ENCODE measurements at places on chromosomes 12 and 14. TPM values are rescaled to one million over a fixed set of nuclear protein-coding genes. Genes with fewer than 3 reads are reported as not detected.

ARL1 gene
- total RNA-seq, result 176 TPM

- no peak for DNase-seq
Measured at GRCh38 chr12:42402821-42403411, 76.9 kb downstream of the PPHLN1 start.

DNA sequence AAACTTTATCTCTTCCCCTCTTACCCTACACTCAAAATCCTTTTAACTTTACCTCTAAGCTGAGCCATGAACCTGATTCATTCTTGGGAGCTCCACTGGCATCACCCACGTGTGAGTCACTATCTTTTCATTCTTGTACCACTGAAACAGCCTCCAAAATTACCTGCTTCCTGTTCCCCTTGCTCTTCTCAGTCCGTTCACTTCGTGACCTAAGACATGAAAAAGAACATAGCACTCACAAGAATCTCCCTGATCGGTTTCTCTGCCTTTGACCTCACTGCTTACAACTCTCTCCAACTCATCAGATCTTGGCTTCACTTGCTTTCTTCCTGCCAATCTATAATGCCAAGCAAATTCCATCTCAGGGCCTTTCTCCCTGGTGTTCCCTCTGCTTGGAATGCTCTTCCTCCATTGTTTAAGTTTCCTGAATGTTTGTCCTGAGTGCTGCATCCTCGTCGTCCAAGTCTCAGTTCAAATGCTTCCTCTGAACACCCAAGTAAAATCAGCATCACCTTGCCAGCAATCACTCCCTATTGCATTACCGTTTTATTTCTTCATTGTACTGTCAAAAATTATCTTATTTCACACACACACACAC, 9.2 kb downstream of the GLIPR1 start:
- peak; percentile 80 for DNase-seq

DNA sequence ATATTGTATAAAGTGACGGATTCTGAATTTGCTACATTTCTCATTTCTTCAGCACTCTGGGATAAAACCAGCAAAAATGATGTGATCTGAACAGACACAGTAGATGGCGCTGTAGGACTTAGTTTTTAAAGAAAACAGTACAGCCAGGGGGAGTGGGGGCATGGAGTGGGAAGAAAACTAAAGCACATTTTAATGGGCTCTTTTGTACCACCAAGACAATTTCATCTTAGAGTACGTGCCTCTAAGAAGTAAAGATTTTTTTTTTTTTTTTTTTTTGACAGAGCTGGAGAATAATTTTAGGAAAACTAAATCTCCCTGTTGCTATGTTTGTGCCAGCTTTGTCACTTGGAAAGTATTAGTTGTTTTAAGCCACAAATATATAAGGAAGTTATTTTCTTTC, 124.4 kb downstream of the RAD51B start:
- DNase-seq, result peak; percentile 63

DYRK2 gene
- total RNA-seq, result 23.1 TPM
